Osteoblast (primary cell): ENCODE measurements at places on chromosomes 5 and 9. TPM values are rescaled to one million over a fixed set of nuclear protein-coding genes. Genes with fewer than 3 reads are reported as not detected.

GABRG2 gene
- total RNA-seq = not detected in 2 replicates

DNA sequence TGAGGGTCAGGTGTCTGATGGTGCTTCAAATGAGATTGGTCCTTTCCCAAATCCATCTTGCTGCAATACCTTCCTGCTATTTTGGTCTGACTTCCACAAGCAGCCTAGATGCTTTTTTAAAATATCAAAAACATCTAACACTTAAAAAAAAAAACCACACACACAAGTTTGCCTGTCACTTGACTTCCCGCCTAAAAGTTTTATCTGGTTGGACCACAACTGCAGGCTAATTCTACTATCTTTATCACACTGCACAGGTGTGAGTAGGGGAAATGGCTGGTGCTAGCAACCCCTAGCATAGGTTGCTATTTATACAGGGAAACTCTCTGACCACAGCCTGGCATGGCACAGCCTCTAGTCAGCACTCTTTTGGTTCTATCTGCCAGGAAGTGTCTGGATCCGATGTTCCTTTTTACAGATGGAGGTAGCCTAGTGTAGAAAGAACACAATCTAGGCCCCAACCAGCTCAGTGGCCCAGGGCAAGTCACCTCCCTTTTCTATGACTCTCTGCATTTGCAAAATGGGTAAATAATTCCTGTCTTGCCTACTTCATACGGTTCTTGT lies at the start of gene HEMGN:
Gene HEMGN, minus strand, starts transcription at position 92 of the 564 bp plus-strand sequence. Its CDS starts 36 bp downstream, at position 56.
- H3K27ac ChIP-seq = no peak within 1 kb of the TSS
- no peaks in the 10 kb centered on the region for H3K36me3 ChIP-seq
- no peak for DNase-seq
- H3K4me3 ChIP-seq = no peak within 1 kb of the TSS
- H3K27me3 ChIP-seq = peaks cover 82% of the 10 kb centered on the region
- H3K4me1 ChIP-seq = no peaks in the 10 kb centered on the region

DNA sequence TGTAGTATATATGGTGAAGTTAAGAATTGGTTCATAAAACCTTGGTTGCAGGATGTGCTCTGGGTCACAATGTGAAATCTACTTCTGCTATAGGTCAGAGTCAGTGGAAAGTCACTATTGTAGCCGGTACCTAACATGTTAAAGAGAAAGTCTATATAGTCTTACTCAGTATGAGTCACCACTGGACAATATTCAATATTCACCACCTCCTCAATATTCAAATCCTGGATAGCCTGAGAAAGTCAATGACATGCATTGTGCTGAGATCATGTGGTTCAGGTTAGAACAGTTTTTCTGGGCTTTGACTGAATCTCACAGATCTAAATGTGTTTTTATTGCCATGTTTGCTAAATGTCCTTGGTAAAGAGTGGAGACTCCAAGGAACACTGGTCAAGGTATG lies 108.8 kb downstream of the HMHB1 start:
- no peaks in the 10 kb centered on the region for H3K36me3 ChIP-seq
- no peak for DNase-seq
- H3K27ac ChIP-seq = peak overlapping the region; percentile 84
- H3K27me3 ChIP-seq = no peaks in the 10 kb centered on the region

- H3K36me3 ChIP-seq = no peaks in the 10 kb centered on the region
- no peaks in the 10 kb centered on the region for H3K4me1 ChIP-seq
- no peaks in the 10 kb centered on the region for H3K27me3 ChIP-seq
- no peak overlapping the region for H3K27ac ChIP-seq
- no peak for DNase-seq
Observed at GRCh38 chr5:156419661-156420060, 92.7 kb downstream of the SGCD start.

GRCh38 chr9:77403239-77403638 lies 225.9 kb downstream of the VPS13A start:
- H3K36me3 ChIP-seq = peaks cover 2% of the 10 kb centered on the region
- peaks cover 26% of the 10 kb centered on the region for H3K4me1 ChIP-seq
- no peak overlapping the region for H3K27ac ChIP-seq
- no peaks in the 10 kb centered on the region for H3K27me3 ChIP-seq

SLC25A46 gene
- 98.1 and 100 TPM in 2 replicates for total RNA-seq

DNA sequence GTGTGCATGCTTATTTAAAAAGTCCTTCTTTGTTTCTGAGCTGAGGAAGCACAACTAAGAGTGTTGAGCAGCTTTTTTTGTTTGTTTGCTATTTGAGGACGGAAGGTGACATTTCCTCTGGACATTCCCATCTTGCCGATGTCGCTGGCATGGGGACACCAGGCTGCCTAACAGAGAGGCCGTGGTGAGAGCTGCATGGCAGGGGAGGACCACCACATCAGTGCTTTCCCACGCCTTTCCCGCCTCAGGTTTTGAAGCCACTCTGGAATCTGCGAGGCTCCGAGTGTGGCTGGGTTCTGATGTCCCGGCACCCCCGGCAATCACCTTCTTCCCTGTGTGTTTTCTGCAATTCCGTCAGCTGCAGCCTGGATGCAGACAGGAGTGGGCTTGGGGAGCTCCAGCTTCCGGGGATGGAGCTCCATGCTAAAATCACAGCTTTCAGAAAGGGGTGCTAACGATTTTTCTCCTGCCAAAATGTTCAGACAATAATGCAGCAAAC lies 259.8 kb upstream of the IRX4 start:
- H3K27me3 ChIP-seq = no peaks in the 10 kb centered on the region
- no peak for DNase-seq
- no peaks in the 10 kb centered on the region for H3K4me1 ChIP-seq

DNA sequence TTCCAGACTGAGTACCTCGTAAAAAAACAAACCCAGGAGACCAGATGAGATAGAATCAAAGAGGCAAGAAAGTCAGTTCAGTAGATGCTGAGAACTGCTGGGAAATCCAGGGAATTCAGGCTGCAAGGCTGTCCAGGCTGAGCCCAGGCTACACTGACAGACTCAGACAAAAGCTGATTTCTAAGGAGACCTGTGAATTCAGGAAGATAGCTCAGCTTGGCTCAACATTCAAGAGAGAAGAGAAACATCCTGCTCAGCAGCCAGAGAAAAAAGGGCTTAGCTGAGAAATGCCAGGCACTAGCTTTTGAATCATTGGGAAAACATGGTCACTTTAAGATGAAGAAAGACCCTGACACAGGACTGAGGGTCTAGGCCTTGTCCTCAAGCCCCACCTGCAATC lies 118.2 kb upstream of the SLC44A1 start:
- H3K36me3 ChIP-seq = no peaks in the 10 kb centered on the region
- H3K4me3 ChIP-seq = no peak overlapping the region
- peak overlapping the region; percentile 49 for H3K27ac ChIP-seq
- peaks cover 20% of the 10 kb centered on the region for H3K4me1 ChIP-seq

DNA sequence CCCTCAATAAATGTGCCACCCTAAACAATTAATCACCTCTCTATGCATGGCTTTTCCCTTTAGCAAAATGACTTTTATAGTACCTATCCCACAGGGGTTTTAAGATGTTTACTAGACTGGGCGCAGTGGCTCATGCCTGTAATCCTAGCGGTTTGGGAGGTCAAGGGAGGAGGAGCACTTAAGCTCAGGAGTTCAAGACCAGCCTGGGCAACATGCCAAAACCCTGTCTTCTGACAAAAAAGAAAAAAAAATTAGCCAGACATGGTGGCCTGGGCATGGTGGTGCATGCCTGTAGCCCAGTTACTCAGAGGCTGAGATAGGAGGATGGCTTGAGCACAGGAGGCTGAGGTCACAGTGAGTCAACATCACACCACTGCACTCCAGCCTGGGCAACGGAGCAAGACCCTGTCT lies 13.5 kb downstream of the SH3TC2 start:
- H3K36me3 ChIP-seq = no peaks in the 10 kb centered on the region
- H3K27ac ChIP-seq = no peak overlapping the region
- peaks cover 28% of the 10 kb centered on the region for H3K4me1 ChIP-seq
- H3K27me3 ChIP-seq = no peaks in the 10 kb centered on the region
- no peak for DNase-seq

PCDHGA7 gene
- 6.5 TPM in 2 replicates for total RNA-seq

CDH6 gene
- 9.4 and 16.3 TPM in 2 replicates for total RNA-seq

GRCh38 chr5:59759600-59760351 lies 133.8 kb downstream of the PDE4D start:
- H3K4me1 ChIP-seq = peaks cover 7% of the 10 kb centered on the region
- H3K27ac ChIP-seq = peak overlapping the region; percentile 59
- no peak for DNase-seq
- no peaks in the 10 kb centered on the region for H3K36me3 ChIP-seq

TMOD1 gene
- total RNA-seq = not detected in 2 replicates

GRCh38 chr5:38162625-38163024 lies 95.7 kb upstream of the EGFLAM start:
- H3K4me1 ChIP-seq = no peaks in the 10 kb centered on the region
- H3K27me3 ChIP-seq = peaks cover 23% of the 10 kb centered on the region
- no peaks in the 10 kb centered on the region for H3K36me3 ChIP-seq
- DNase-seq = peak; percentile 62

GRCh38 chr9:81128701-81129100 lies 560.6 kb downstream of the TLE1 start:
- no peak overlapping the region for H3K27ac ChIP-seq
- H3K4me1 ChIP-seq = no peaks in the 10 kb centered on the region
- H3K36me3 ChIP-seq = no peaks in the 10 kb centered on the region
- H3K27me3 ChIP-seq = peaks cover 11% of the 10 kb centered on the region
- H3K4me3 ChIP-seq = no peak overlapping the region

DNA sequence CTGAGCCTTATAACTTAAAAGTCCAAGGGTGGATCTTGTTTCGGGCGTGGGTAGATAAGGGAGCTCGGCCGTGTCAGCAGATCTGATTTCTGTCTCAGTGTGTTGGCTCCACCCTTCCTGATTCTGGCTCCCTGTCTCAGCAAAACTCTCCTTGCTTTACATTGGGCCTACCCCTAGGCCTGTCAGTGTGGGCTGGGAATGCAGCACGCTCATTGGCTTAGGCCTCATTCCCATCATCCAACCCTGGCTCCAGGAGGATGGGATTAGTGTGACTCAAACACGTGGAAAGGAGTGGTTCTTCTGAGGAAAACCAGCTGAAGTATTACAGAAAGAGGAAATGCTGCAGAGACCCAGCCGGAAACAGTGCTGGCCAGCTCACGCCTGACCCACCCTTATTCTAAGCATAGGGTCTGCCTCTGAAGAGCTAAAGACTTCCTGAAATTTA lies 59.9 kb downstream of the ZFAND5 start:
- no peaks in the 10 kb centered on the region for H3K4me1 ChIP-seq
- no peak for DNase-seq
- H3K27ac ChIP-seq = no peak overlapping the region
- no peak overlapping the region for H3K4me3 ChIP-seq
- H3K27me3 ChIP-seq = no peaks in the 10 kb centered on the region

- no peaks in the 10 kb centered on the region for H3K4me1 ChIP-seq
- no peak overlapping the region for H3K27ac ChIP-seq
- H3K36me3 ChIP-seq = no peaks in the 10 kb centered on the region
- no peaks in the 10 kb centered on the region for H3K27me3 ChIP-seq
Observed at GRCh38 chr5:107724642-107725041, 53.9 kb upstream of the EFNA5 start.

DNA sequence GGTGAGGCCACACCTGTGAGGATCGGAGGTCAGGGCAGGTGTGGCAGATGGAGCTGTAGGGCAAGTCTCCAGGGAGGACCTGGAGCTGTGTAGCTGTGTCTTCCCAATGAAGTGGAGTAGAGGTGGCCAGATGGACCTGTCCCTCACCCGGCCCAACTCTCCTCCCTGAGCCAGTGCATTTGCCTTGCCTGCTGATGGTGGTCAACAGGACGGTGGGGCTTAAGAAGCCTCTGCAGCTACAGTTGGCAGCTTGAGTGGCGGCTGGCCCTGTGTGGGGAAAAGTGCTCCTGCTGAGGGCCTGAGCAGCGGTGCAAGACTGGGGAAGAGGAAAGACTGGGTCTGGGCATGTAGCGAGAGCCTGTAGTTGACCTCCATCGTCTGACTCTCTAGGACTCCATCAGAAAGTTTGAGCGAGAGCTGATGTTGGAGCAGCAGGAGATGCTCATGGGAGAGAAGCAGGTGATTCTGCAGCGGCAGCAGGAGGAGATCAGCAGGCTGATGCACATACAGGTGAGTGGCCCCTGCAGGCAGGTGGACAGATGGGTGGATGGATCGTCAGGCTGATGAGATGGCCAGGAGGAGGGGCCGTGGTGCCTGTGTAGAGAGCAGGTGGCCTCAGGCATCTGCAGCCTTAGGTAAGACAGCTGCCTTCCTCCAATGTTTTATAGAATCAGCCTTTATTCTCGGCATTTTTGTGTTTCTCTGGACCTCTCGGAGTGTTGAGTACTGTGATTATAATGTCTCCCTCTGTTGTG lies 24.9 kb downstream of the PITX1 start:
- no peak for DNase-seq
- no peak overlapping the region for H3K4me3 ChIP-seq
- H3K4me1 ChIP-seq = peaks cover 3% of the 10 kb centered on the region
- H3K36me3 ChIP-seq = no peaks in the 10 kb centered on the region
- no peaks in the 10 kb centered on the region for H3K27me3 ChIP-seq
- no peak overlapping the region for H3K27ac ChIP-seq

DNA sequence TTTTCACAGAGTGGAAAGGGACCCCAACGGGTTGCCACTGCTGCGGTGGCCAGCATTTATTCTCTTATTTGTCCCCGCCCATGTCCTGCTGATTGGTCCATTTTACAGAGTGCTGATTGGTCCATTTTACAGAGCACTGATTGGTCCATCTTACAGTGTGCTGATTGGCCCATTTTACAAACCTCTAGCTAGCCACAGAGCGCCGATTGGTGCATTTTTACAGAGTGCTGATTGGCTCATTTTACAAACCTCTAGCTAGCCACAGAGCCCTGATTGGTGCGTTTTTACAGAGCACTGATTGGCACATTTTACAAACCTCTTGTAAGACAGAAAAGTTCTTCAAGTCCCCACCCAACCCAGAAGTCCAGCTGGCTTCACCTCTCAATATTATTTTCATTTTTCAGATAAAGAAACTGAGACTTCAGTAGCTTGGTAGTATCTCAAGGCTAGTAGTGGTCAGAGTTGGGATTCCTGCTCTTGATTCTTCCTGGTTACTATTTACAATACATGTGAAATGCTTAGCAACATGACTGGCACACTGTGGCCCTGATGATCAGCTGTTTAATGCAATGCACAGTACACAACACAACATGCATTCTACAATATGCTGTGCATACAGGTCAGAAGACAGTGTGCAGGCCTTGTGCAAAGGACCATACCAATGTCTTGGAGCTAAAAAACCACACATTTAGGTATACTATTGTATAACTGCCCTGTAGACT lies 63.6 kb upstream of the BOD1 start:
- H3K27me3 ChIP-seq = no peaks in the 10 kb centered on the region
- H3K27ac ChIP-seq = no peak overlapping the region

GRCh38 chr9:133119846-133120500 lies 1.1 kb downstream of the RALGDS start:
- H3K27me3 ChIP-seq = peaks cover 7% of the 10 kb centered on the region
- H3K4me1 ChIP-seq = peaks cover 32% of the 10 kb centered on the region
- H3K27ac ChIP-seq = no peak overlapping the region
- no peak for DNase-seq
- peak overlapping the region; percentile 75 for H3K4me3 ChIP-seq

SAXO1 gene
- total RNA-seq = under 0.01 TPM in 2 replicates
